ENCODE measurements at places on chromosomes 5 and 9.
A peak's percentile ranks its signal among the peaks of the same experiment; 100 is the strongest.

GRCh38 chr9:13529321-13530104, 250.0 kb upstream of the MPDZ start:
- no peak for DNase-seq

DNA sequence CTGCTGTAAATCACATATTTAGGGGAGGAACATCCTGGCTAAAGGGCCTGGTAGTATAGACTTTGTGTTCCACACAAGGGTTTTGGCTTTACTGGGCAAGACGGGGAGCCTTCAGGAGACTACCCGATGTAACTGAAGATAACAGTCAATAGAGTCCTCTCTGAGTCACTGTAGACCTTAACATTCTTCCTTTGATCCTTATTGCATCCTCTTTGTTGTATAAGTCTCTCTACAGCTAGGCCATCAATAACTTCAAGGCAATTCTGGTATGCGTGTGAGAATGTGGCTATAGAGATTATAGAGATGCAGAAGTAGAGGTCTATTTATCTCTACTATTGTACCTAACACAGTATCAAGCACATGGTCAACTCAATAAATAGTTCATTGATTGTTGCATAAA, 67.3 kb upstream of the STK32A start:
- no peak for DNase-seq

- no peak for DNase-seq
Measured at GRCh38 chr5:146529984-146530383, 14.0 kb upstream of the GPR151 start.

GRCh38 chr9:137234758-137235423, 4.2 kb downstream of the SLC34A3 start:
- no peak for DNase-seq

DNA sequence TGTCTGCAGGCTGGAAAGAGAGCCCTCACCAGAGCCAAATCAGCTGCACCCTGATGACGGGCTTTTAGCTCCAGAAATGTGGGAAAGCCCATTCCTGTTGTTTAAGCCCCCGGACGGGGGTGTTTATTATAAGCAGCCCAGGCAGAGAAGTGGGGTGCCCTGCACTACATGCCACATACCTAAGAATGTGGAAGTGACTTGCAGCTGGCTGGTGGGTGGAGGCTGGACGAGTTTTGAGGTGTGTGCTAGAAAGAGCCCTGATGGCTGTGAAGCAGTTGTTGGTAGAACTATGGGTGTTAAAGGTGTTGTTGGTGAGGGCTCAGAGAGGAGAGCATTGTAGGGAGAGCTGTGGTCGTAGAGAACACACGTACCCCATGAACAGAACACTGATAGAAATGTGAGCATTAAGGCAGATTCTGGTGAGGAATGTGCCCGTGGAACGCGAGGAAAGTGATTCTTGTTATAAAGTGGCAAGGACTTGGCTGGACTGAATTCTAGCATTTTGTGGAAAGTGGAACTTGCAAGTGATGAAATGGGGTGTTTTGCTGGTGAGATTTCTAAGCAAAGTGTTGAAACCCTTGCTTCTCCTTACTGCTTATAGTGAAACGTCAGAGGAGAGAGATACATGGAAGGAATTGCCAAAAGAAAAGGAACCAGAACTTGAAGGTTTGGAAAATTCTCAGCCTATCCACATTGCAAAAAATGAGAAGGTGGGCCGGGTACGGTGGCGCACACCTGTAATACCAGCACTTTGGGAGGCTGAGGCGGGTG, 38.9 kb downstream of the AHRR start:
- DNase-seq: no peak

- no peak for DNase-seq
Measured at GRCh38 chr5:135393229-135393628, 5.8 kb downstream of the MACROH2A1 start.

DNA sequence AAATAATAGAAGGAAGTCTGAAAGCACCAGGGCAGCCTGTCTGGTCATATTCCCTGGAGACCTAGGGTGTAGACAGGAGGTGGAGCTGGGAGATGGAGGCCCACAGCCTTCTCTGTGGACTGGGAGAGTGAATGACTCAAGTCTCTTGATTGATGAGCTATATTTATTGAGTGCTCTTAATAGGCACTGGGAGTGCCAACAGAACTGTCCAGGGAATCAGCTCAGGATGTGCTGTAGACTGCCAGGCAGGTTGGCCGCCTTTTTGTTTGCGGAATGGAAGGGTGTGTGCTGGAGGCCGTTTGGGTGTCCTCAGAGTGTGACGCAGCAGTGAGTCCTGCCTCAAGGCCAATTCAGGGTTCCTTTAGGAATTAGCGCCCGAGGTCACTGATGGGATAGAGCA, 33.4 kb upstream of the POMT1 start:
- no peak for DNase-seq

GRCh38 chr5:90020575-90021538, 388.7 kb downstream of the CETN3 start:
- DNase-seq: no peak

- DNase-seq: no peak
Measured at GRCh38 chr9:3585606-3586005, 59.8 kb upstream of the RFX3 start.

GRCh38 chr9:86183229-86184137, 76.0 kb downstream of the C9orf153 start:
- no peak for DNase-seq

GRCh38 chr9:78121488-78121887, 89.9 kb upstream of the GNAQ start:
- peak; percentile 45 for DNase-seq

- DNase-seq: peak; percentile 32
Measured at GRCh38 chr5:176578391-176578808, 29.3 kb downstream of the CDHR2 start.

DNA sequence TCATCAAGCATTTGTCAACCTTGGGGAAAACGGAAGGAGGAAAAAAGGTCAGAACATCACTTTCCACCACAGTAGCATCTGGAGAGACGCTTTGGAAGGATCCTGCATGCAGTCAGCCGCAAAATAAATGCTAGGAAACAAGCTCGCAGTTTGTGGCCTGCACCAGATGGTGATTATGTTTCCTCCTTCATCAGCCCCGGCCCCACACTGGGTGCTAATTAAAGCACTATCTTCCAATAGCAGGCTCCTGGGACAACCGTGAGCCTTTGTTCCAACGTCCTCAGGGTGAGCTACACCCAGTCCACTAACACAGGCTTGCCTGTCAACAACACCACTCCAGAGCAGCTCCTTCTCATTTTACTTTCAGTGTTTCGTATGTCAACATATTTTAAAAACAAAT, 64.0 kb downstream of the RNF130 start:
- no peak for DNase-seq

DNA sequence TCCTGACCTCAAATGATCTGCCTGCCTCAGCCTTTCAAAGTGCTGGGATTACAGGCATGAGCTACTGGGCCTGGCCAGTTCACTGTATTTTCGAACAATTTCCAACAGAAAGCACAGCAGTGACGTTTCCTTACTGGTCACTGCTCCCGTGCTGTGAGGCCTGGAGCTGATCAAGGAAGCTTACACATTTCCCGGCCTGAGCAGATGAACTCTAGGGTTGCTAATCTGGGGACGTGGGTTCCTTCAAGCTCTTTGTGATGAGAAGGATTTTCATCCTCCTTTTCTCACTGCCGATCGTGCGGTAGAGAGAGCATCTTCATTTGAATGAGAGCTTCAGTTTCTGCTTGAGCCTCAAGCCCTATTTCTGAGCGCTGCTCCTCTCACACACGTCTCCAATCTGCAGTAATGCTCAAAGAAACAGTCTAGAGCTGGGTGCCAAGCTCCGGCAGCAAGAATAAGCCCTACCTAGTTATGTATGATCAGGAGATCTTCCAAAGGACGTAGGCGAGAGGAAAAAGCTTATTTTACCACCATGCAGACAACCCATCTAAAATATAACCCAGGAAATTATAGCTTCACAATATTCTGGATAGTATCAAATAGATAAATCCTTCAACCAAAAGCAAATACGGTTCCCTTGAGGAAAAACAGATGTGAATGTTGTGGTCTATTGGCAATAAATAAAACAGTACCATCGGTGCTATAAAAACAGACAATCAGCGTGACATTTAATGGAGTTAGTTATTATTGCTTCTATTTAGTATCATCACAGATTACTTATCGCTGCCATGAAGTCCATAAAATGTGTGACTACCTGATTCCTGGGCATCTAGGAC, 7.3 kb upstream of the SPATA24 start:
- DNase-seq: no peak

DNA sequence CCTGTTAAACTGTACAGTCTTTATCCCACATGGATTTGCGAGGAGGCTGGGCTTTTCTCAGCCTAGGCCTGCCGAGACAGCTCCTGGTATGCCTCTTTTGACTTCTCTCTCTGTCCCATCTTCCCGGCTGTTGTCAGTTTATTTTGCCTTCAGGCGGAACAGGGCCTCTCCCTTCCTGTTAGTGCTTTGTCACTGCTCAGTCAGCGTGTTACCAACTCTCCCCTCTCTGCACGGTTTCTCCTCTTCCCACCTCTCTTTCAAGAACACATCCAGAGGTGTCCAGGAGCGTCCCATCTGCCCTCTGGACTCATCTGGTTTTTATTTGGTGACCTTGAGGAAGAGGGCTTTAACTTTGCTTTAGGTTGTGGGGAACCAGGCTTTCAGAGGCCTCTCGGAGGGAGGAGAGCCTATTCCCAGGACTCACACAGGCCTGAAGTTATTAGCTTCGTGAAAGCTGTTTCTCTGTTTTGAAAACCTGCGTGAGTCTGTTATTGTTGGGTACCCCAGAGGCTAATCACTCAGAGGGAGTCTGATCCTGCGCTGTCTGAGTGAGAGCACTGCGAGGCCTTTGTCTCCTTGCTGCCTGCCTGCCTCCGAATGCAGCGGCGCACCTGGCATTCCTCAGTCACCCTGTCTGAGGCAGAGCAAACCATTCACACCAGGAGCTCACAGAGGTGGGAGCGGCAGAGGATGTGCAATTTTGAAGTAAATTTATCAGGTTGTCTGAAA, 234.4 kb upstream of the MPDZ start:
- DNase-seq: no peak

DNA sequence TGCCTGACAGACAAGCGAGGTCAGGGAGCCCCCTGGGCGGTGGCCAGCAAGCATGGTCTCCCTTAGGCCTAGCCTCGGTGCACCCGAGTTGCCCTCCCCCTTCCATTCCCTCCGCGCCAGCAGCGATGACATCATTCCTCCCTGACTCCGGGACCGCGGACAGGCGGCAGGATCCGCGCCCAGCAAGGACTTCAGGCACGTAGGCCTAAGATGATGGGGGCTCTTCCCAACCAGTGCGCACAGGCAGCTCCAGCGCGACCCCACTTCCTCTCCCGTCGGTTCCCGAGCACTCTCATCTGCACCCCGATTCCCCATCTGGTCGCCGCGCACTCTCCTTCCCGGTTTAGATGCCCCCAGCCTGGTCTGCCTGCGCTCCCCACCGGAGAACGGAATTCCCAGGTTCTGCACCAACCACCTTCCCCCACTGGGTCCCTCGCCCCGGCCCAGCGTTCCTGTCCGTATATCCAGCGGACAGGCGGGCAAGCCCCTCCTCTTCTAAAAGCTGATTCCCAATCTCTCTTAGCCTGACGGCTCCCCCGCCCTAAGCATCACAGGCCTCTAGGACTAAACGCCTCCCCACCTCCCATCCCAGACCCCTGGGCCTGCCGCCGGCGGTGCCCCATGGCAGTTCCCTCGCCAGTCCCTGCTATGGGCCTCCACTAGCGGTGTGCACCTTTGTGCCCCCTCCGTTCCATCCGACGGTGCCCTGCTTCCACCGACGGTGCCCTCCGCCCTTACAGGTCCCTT, 931 bp downstream of the FAM219A start:
- peak; percentile 16 for DNase-seq

Measured in activated gamma-delta T cell treated with Interleukin-2 at 50 U/mL for 16 hours (primary cell).